Activated CD4-positive, alpha-beta T cell treated with anti-CD3 and anti-CD28 coated beads, Interleukin-2, amount 10 ng/mL, durations not matched to agents 24 days and 14 days (primary cell): ENCODE measurements at places on chromosomes 6 and 20.

DNA sequence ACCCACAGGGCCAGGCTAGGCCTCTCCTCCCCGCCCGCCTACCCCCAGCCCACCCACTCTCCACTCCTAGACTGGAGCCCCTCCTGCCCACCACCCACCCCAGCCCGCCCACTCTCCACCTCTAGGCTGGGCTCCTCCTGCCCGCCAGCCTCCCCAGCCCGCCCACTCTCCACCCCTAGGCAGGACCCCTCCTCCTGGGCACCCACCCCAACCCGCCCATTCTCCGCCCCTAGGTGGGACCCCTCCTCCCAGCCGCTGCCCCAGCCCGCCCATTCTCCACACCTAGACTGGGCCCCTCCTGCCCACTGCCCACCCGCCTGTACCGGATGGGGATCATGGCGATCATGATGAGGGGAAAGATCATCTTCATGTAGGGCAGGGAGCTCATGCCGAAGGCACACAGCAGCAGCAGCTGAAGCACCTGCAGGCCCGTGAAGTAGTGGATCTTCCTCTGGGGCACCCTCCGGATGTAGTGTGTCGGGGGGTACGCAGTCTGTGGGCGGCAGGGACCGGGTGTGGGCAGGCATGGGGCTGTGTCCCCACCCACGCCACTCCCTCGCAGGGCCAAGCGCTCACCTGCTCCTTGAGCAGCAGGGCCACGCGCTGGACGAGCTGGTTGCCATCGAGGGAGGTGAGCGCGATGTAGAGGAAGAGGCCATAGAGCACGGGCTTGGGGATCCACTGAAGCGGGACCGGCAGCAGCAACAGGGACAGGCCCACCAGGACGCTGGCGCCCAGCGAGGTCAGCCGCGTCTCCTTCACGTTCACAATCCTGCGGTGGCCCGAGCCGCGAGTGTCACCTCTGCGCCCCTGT, 10.8 kb downstream of the SLC4A11 start:
- DNase-seq: no peak

GRCh38 chr6:40500227-40500626, 86.9 kb downstream of the LRFN2 start:
- DNase-seq: no peak

DNA sequence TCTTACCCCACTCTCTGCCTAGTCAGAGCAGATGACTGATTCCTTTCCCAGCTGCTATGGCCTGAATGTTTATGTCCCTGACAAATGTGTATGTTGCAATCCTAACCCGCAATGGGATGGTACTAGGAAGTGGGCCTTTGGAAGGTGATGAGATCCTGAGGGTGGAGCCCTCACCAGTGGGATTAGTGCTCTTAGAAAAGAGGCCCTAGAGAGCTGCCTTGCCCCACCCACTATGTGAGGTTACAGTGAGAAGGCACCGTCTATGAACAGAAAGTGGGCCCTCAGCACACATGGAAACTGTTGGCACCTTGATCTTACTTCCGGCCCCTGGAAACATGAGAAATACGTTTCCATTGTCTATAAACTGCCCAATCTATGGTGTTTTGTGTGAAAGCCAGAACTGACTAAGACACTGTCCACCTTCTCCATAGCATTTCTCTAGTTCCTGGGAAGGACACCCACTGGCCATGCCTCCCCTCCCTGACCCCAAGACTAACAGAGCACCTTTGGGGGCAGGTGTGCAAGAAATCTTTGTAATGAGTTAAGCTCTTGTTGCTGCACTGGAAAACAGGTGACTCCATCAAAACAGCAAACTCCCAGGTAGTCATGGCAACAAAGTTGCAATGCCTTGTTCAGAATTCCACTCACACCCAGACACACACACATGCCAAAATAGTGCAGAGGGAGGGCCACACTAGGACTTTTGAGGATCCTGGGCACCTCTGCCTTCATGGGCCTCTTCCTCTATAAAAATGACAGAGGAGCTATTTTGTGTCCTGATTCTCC, 16.2 kb downstream of the GABRR2 start:
- DNase-seq: peak; percentile 88

DNA sequence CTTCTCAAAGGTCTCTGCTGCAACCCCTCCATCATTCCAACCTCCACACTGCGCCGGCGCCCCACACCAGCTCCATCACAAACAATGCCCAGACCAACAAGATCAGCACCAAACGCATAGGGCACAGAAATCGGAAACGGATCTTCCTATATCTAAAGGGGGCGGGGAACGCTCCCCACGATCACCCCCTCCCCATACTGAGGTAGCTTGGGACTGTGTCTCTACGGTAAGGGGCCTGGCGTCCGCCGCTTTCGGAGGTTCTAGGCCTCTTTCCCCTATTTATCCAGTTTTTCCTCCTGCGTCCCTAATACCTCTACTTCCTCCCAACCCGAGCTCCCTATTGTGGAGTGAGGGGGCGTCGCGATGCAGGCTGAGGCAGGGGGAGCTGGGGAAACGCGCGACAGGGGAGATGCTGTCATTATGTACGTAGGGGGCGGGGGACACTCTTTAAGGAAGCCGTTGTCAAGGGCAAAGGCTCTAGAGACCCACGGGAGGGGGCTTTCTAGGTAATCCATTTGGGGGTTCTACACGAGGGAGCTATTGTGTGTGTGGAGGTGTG, 909 bp downstream of the DNAAF9 start:
- no peak for DNase-seq

- DNase-seq: no peak
Measured at GRCh38 chr6:111171577-111172400, 84.5 kb downstream of the SLC16A10 start.
